ENCODE measurements at places on chromosomes 13 and 19.

GRCh38 chr13:113297370-113298042, 467 bp downstream of the LAMP1 start:
- DNase-seq, result no peak

GRCh38 chr19:1199531-1199930, 6.0 kb upstream of the STK11 start:
- no peak for DNase-seq

GRCh38 chr19:3618144-3618810, 8.3 kb downstream of the CACTIN start:
- DNase-seq, result no peak

DNA sequence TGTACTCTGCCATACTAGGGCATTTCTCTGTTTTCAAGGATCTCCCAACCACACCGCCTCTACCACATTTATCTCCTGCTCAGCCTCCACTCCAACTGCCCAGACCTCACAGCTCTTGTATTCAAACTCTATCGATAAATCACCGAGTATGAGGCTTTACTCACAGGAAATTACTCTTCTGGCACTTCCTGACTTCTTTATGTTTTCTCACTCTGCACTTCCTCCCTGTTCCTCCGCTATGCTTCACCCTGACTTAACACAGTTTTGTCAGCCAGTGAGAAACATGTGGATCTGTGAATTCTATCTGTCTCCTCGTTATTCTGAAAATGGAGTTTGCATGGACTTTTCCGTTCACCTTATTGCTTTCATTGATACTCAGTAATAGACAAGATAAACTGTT, 2.6 kb upstream of the CARD8 start:
- no peak for DNase-seq

DNA sequence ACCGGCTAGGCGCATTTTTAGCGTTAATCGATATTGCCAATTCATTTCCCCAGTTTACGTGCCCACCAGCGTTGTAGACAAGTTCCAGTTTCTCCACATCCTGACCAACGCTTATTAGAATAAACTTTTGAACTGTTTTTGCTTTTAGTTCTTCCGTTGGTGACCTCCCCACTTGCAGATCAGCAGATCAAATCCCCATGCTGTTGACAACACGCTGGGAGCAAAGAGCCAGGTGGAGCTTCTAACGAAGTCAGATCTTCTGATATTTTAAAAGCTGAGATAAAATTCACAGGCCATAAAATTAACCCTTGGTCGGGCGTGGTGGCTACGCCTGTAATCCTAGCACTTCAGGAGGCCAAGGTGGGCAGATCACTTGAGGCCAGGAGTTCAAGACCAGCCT, 21.2 kb downstream of the RCN3 start:
- no peak for DNase-seq

- no peak for DNase-seq
Measured at GRCh38 chr13:26721251-26722121, 39.1 kb downstream of the GPR12 start.

DNA sequence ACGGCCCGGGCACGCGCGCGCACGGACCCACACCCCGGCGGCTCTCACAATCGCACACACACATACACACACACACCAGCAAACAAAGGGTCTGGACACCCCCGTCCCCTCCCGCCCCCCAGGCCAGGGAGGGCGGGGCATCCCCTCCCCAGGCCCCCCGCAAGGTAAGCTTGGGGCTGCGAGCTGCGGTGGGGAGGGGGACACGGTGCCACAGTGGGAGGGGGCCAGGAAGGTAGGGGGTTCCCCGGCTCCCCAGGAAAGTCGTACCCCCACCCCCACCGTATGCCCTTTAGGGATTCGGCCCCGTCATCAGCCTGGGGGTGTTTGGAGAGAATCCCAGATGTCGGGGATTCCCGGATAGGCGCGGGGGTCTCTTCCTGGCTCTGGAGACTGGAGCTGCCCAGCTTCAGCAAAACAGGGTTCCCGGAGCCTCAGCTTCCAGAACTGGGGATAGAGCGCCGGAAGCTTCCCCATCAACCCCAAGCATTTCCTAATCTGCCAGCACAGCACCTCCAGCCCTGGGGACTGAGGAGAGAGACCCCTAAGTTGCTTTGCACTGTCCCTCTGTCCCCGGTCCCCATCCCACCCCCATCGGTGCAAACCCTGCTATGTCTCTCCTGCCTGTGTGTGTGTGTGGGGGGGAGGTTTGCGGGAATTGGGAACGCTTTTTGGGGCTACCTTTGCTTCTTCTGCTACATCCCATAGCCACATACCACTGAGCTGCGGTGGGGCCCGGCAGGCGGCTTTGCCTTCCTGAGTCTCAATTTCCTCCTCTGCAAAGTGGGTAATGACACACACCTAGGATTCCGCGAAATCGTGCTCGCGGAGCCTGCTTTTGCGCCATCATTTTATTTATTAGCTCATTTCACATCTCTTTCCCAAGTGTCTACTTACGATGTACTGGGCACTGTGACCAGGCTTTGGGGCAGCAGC, 1.8 kb upstream of the CDC37 start:
- no peak for DNase-seq

DNA sequence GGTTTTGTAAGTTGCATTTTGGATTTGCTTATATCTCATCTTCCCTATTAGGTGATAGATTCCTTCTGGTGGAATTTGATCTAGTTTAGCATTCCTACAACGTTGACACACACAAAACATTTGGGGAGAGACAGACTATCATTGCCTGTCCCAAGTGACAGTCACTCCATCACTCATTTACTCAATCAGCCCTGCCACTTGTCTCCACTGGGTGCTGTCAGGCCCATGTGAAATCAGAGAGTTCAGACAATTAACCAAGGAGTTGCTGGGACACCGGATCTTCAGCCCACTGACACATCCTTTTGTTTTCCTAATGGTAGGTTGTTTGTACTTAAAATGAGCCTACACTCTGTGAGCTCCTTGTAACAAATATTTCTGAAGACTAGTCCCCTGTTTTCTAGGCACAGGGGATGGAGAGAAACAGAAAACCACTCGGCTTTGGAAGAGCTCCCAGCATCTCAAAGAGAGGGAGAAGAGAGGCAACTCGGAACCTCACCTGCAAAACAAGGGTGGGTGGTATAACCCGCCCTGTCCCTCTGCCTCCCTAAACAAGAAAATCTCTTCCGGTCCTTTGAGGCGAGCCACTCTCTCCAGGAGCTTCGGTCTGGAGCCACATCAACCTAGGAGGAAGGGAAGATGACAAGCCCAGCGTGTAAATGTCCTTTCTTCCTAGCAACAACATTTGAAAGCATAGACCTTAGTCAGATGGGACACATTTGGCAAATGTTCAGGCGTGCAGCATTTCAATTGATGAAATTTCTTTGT, 440.9 kb upstream of the KLF12 start:
- DNase-seq, result no peak

DNA sequence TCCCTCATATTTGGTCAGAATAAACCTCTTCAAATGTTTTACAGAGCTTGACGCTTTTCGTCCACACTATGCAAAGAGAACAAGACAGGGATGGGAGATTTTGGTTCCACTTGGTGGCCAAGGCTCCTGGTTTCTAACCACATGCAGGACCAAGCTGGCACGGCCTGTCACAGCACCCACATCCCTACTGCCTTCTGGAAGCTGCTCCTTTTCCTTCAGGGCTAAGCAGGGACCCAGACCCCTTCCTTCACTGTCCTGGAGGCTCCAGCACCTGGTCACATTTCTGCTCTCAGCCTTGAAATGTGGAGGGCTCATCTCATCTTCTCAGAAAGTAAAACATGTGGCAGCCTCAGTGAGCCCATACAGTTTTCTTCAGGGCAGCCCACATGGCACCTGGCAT, 50.4 kb upstream of the ARHGEF7 start:
- no peak for DNase-seq

GRCh38 chr19:18618236-18618635, 5.6 kb downstream of the TMEM59L start:
- DNase-seq, result no peak

- no peak for DNase-seq
Measured at GRCh38 chr19:11045536-11045935, 43.7 kb upstream of the LDLR start.

DNA sequence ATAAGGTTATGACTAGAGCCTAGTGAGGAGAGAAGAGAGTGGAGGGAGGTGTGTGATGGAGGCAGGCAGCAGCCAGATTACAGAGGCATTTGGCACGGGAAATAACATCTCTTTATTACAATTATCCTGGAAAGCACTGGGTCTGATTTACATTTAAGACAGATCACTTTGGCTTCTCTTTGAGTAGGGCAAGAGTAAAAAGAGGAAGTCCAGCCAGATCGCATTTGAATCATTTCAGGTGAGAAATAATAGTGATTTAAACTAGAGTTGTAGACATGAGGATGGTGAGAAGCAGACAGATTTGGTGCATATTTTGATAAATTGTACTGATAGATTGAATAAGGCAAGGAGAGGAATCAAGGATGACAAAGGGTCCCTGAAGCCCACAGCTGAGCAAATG, 9.6 kb upstream of the SACS start:
- no peak for DNase-seq

- no peak for DNase-seq
Measured at GRCh38 chr13:49225223-49226042, 5.3 kb downstream of the MLNR start.

- no peak for DNase-seq
Measured at GRCh38 chr19:18776288-18776594, 14.9 kb downstream of the COMP start.

GRCh38 chr19:313169-313987, 22.2 kb upstream of the PLPP2 start:
- no peak for DNase-seq

GRCh38 chr19:38900202-38900629, 447 bp downstream of the NFKBIB start:
- no peak for DNase-seq

- DNase-seq, result no peak
Measured at GRCh38 chr19:28443361-28443760, 769.6 kb downstream of the UQCRFS1 start.

DNA sequence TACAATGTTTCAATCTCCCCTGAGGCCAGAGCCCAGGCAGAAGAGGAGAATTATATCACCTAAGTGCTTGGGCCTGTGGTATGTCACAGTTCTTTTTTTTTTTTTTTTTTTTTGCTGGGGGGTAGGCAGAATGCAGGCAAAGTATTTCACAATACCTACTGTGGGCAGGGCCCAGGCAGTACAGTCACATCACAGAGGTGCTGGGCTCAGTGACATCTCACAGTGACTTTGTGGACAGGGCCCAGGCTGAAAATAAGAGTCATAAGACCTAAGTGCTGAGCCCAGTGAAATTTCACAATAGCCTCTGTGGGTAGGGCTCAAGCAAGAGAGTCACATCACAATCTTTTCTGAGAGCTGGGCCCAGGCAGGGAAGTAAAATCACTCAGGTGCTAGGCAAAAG, 15.9 kb upstream of the ZNF208 start:
- no peak for DNase-seq

DNA sequence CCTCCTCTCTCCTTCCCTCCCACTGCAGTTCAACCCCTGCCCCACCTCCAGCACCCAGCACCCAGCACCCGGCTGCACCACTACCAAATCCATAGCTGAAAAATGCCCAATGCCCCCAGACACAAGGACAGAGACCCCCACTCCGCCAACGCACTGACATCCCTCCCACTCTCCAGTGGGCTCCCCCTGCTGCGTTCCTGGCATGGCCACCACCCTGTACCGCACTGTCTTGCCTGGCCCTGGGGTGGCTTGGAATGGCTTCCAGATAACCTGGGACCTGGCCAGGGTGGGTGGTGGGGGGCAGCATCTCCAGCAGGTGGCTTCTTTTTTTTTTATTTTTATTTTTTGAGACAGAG, 5.8 kb upstream of the MKNK2 start:
- DNase-seq, result no peak

- no peak for DNase-seq
Measured at GRCh38 chr13:95343944-95344343, 42.7 kb upstream of the ABCC4 start.

- DNase-seq, result no peak
Measured at GRCh38 chr13:23617551-23618024, 47.4 kb downstream of the TNFRSF19 start.

DNA sequence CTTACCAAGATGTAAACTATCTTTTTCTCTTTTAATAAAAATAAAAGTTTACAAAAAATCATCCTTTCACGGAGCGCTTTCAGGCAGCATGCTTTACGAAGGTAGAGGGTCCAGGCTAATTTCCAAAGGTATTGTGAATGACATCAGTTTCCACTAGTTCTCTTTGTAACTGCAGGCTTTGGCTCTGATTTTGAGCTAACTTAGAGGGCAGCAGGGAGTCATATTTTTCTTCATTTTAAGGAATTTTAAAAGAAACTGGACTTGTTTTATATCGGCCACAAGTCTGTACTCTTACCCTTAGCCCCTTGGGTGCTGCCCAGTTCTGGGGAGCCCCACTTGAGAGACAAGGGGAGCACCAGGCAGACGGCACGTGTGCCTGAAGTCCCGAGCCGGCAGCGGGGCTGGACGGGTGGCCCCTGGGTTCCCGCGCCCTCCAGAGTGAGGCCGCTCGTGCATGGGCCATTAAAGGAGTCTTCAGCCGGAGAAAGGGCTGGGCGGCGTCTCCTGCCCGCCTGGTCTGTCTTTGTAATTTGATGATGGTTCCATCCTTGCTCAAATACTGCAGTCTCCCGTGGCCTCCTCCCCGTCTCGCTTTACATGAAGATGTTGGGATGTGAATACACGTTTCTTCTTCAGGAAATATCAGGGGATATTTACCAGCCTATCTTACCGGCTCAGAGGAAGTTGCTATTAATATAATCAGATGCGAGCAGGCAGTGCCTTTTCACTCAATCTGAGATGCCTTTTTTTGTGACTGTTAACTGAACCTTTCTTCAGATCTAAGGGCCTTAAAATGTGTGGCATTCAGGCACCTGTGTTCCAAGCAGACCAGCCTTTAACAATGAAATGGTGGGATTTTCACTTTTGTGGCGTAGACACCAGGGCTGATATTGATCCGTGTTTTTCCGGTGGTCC, 67.4 kb downstream of the GGACT start:
- DNase-seq, result peak; percentile 44

- DNase-seq, result no peak
Measured at GRCh38 chr19:29804493-29804892, 7.3 kb upstream of the CCNE1 start.

- DNase-seq, result no peak
Measured at GRCh38 chr19:2482354-2483038, 6.6 kb downstream of the GADD45B start.

GRCh38 chr13:61362522-61362921, 53.1 kb downstream of the PCDH20 start:
- DNase-seq, result no peak
